ENCODE measurements at places on chromosomes 7 and 10. TPM values are rescaled to one million over a fixed set of nuclear protein-coding genes. Genes with fewer than 3 reads are reported as not detected.

DNA sequence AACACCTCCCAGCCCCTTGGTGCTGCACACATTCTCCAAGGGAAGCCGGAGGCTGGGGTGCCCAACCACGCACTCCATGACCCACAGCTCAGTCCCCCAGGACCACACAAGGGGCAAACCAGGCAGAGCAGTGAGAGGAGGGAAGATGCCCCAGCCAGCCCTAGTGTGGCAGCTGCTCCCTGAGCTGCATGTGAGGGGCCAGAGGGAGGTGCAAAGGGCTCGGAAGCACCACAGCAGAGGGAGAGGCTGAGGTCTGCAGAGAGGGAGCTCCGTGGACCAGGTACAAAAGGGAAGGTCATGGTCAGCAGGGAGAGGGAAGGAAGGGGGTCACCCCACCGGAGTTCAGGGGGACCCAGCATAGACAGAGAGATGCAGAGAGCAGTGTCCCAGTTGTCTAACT lies 1.5 kb upstream of the CALML5 start:
- ATAC-seq = no peak

The PDZD7 gene
- 0.04 TPM for total RNA-seq

GRCh38 chr7:76244781-76245391 lies 43.2 kb downstream of the SRRM3 start:
- ATAC-seq = no peak

The PRSS37 gene
- total RNA-seq = not detected

DNA sequence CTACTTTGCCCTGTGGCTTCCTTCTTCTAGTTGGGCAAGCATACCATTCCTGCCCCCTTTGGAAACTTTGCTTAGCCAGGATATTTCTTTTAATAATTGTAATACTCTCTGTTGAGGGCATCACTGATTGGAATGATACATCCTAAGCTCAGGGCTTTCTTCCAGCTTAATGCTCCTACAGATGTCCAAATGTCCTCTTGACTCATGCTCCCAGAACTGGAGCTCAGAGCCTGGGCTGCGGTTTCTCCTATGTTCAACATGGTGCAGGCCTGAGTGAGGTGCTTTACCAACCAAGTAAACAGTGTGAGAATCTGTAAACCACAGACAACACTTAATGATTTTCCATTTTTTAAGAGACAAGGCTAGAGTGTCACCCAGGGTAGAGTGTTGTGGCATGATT lies 108.6 kb downstream of the LRRC4 start:
- ATAC-seq = no peak

DNA sequence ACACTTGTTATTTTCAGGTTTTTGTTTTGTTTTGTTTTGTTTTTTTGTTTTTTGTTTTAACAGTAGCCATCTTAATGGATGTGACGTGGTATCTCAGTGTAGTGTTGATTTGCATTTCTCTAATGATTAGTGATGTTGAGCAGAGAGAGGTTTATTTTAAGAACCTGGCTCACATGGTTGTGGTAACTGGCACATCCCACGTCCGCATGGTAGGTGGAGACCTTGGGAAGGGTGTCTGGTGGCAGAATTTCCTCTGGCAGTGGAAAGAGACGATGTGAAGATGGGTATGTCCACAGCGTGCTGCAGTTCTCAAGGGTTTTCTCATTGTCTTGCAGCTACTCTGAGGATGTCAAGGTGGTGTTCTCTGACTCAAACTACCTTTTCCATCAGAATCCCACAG lies 252.2 kb downstream of the GALNT17 start:
- no peak for ATAC-seq

DNA sequence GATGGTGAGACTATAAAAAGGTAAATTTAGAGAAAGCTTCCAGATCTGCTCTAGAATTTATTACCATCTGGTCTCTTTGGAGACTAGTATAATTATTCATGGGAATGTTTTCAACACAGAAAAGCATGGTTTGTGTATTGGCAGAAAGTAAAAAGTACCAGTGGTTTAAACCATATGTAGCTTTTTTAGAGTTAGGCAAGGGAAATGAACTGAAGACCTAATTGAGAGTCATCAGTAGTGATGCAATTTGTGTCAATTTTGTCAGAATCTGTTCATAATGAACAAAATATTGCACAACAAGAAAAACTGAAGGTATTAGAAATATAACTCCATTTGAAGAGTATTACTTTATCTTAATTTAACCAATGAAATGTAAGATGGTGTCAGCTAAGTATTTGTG lies 181.4 kb downstream of the ADK start:
- ATAC-seq = no peak

- no peak for ATAC-seq
These were observed 142.0 kb downstream of the DOCK1 start for GRCh38 chr10:127046975-127047877.

GRCh38 chr10:10658172-10658785 lies 359.4 kb upstream of the CELF2 start:
- no peak for ATAC-seq

GRCh38 chr7:6015917-6016652 lies 7.0 kb downstream of the AIMP2 start:
- peak; percentile 83 for ATAC-seq

DNA sequence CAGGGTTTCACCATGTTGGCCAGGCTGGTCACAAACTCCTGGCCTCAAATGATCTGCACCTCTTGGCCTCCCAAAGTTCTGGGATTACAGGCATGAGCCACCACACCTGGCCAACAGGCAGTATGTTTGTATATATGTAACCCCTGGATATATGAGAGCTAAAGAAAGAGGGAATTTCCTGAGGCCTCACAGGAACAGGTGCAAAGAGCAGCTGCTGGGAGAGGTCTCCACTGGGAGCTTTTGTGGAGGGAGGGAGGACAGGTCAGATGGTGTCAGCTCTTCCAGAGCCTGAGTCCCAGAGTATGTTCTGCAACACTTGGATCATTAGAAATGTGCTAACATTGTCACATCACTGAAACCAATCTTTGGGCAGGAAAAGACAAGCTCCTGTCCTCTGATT lies 110.1 kb upstream of the KIF5B start:
- ATAC-seq = no peak

- ATAC-seq = no peak
These were observed 17.2 kb downstream of the MNX1 start for GRCh38 chr7:156993021-156993924.

DNA sequence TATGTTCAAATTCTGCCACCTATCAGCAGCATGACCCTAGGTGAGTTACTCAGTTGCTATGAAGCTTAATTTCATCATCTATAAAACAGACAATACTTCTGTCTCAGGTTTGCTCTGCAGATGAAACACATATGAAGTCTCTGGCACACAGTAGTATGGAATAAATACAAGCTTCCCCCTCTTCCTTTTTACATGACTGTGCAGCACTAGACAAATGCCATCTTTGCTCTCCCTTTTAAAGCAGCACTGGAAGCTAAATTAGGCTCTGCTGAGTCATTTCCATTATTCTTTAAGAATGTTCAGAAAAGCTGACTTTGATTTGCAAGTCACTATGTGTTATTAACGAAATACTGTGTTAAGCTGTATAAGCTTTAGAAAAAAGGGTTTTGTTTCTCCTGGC lies 40.7 kb upstream of the ANAPC16 start:
- ATAC-seq = peak; percentile 17

The GPR26 gene
- not detected for total RNA-seq

GRCh38 chr7:139582130-139582650 lies 58.7 kb downstream of the CLEC2L start:
- ATAC-seq = no peak

- ATAC-seq = no peak
These were observed 1.9 kb upstream of the TRPV6 start for GRCh38 chr7:142887282-142888015.

DNA sequence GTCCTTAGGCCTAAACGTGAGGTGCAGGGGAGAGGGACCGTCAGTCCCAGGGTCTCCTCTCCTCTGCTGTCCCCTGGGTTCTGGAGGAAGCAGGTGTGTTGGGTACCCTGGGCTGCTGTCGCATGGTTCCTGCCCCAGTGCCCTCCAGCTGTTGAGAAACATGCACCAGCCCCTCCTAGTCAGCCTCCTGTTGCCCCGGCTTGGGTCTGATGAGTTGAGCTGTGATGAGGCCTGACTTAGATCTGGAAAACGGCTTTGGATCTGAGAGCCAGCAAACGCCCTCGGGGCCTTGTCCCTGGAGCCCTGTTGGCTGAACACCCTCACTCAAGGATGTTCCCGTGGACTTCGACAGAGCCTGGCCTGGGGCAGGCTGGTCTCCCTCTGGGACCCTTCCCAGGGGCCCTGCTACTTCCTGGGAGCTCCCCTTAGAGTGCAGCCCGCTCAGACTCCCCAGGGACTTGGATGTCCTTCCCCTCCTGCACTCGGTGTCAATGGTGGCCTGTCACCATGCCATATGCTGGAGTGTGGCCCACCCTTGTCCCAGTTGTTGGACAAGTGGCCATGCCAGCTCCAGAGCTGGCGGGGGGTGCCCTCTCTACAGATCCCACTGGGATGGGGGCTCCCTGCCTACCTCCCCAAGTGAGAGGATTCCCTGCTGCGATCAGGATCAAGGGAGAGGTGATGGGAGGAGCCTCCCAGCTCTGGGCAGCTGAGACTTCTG lies 12.3 kb downstream of the ZNF316 start:
- no peak for ATAC-seq

DNA sequence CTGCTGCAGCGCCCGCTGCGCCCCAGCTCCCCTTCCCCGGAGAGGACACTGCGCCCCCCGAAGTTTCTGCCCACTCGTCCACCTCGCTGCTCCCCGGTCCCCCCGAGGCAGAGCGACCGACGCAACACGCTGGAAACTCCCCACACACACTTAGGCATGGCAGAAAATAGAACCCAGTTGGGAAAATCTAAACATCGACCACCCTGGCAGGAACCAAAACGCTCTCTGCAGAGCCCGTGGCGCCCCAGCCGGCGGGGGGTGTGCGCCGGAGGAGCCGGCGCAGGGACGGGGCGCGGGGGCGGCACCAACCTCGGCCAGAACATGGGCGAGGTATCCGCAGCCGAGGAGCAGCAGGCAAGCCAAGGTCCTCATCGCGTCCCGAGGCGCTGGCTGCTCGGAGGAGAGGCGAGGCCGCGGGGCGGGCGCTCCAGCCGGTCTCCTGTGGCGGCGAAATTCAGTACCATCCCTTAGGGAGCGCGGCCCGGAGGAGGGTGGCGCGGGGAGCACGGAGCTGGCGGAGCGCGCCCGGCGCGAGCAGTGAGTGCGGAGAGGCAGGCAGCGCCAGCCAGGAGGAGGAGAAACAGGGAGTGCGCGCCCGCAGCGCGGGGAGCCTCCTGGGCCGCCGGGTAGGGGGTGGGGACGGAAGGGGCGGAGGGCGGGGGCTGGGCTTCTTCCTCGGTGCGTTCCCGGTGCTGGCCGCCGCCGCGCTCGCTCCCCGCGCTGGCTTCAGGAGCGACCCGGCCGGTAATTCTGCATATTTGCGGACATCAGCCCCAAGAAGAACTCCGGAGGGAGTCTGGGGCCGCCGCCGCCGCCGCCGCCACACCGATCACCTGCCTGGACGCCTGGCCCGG lies 789 bp downstream of the PDGFA start:
- ATAC-seq = peak; percentile 55

The AKR1C4 gene
- not detected for total RNA-seq

DNA sequence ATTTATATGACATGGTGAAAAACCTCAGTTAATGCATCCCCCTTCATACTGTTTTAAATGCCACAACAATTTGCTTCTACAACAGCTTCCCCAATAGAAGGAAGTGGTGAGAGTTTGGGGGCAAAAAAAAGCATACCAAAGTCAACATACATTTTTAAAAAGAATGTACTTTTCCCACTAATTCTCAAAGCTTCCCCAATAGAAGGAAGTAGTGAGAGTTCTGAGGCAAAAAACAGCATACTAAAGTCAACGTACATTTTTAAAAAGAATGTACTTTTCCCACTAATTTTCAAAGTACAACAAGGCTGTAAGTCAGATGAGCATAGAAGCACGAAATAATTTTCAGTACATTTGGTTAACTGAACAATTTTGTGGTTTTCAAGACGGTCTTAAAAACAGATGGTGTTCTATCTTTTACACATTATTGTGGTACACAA lies 24.0 kb downstream of the WASL start:
- ATAC-seq = no peak

GRCh38 chr7:127177156-127177555 lies 75.6 kb downstream of the GRM8 start:
- peak; percentile 60 for ATAC-seq

DNA sequence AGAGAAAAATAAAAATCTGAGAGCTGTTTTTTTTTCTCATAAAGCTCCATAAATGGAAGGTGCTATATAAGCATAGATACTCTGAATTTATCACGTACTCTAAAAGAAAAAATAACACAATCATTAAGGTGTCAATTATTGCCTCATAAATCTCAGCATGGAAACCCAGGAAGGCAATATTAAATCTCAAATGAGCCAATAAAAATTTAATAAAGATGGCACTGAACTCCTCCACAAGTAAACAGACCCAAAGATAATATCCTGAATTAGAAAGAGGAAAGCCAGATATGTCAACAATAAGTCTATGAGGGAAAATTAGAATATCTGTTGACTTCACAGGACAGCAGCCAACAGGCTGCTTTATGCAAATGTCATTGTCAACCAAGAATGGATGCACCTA lies 66.5 kb downstream of the CDK6 start:
- ATAC-seq = no peak

GRCh38 chr7:17301471-17302456 lies 3.3 kb downstream of the AHR start:
- no peak for ATAC-seq

DNA sequence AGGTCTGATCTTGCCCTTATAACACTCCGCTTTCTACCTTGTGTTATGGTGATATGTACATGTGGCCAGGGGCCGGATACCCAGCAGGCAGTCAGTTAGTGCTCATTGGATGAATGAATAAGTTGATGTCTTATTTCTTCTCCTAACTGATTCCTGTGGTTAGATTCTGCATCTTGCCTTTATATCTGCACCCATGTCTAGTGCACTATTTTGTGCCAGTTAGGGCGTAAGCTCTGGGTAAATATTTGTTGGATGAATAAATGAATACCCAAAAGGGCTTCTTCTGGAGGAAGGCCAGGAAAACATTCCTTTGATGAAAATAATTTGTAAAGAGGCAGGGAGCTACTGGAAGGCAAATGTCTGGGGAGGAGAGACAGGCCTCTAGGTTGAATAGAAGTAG lies 148.2 kb downstream of the CHN2 start:
- ATAC-seq = no peak

DNA sequence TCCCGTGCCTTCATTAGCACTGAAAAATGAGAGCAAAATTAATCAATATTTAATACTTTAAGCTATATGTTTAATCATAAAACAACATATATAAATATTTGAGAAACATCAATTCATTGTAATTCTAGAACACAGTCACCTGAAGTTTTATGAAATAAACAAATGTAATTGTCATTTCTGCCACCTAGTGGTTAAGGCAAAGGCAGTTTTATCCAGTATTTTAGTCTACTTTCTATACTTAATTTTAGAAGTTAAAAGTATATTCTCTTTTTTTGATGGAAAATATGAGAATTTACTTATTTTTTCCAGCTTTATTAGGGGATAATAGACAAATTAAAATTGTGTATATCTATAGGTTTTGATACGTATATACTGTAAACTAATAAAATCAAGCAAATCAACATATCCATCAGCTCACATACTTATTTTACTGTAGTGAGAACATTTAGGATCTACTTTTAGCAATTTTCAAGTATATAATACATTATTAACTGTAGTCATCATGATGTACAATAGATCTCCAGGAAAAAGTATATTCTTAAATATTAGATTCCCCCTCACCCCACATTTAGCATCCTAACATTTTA lies 16.9 kb downstream of the PCGF6 start:
- no peak for ATAC-seq
